ENCODE measurements at places on chromosomes 11 and 22.

- peak; percentile 99 for DNase-seq
Measured at GRCh38 chr11:63573881-63574855, 11.0 kb upstream of the PLAAT2 start.

DNA sequence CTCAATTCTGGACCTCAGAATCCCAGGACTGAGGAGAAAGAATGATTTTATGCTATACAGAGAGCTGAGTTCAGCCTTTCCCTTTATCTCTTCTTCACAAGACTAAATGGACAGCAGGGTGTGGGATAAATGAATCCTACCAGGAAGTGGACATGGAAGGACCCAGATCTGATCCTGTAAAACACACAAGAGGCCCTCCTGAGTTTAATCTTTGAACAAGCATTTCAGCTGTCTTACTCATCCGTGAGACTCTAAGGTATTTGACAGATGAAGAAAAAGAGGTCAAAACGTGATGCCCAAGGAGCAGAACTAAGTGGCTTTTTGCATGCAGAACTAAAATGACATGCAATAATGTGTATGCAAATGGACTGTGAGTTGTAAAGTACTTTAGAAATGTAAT is 511.3 kb downstream of the DLG2 start:
- no peak for DNase-seq

DNA sequence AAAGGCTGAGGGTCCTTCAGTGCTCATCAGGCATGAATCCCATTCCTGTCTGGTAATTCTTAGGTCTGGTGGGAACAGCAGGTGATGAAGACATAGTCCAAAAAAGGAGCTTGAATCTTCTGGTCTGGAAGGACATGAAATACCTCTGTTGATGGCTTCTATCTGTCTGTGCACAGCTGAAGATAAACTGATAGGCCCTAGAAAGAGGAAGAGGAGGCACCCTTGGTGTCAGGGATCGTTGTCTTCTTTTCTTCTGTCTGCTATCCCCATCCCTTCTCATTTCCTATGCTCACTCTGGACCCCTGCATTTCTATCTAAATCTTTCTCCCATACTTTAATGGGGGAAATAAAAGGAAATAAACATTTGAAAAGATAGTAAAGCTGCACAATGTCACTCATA is 9.4 kb downstream of the AGBL2 start:
- DNase-seq: no peak

DNA sequence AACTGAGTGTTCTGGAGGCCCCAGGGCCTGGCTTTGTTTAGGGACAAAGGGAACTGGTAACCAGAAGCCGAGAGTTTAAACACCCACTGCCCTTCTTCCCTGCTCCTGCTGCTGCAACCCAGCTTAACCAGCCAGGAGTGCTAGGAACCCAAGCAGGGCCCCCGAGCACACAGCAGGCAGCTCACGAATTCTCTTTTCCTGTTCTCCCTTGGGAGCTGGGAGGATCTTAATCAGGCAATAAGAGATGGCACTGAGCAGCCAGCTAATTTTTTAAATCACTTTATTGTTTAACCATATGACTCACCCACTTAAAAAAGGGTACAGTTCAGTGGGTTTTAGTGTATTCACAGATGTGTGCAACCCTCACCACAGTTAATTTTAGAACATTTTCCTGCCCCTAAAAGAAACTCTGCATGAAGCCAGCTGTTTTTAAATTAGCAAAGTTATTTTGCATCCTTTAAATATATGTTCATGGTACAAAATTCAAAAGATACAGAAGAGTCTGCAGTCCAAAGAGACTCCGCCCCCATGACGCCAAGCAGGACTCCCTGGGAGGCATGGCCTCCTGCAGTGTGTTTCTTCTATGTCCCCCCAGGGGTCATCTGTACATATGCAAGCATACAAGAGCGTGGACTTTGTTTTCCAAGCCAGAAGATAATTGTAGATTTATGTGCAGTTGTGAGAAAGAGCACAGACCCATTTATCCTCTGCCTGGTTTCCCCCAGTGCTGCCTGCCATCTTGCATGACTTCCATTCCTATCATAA is 18.9 kb upstream of the PPP6R3 start:
- DNase-seq: no peak

- DNase-seq: no peak
Measured at GRCh38 chr11:7077101-7077500, 11.7 kb upstream of the RBMXL2 start.

- DNase-seq: no peak
Measured at GRCh38 chr11:2768471-2769408, 68.9 kb upstream of the KCNQ1OT1 start.

GRCh38 chr22:49592780-49593501 is 234.7 kb downstream of the BRD1 start:
- no peak for DNase-seq

- DNase-seq: no peak
Measured at GRCh38 chr11:72750086-72750485, 2.1 kb downstream of the ARAP1 start.

- DNase-seq: peak; percentile 38
Measured at GRCh38 chr11:59802639-59803176, 7.9 kb downstream of the MRPL16 start.

DNA sequence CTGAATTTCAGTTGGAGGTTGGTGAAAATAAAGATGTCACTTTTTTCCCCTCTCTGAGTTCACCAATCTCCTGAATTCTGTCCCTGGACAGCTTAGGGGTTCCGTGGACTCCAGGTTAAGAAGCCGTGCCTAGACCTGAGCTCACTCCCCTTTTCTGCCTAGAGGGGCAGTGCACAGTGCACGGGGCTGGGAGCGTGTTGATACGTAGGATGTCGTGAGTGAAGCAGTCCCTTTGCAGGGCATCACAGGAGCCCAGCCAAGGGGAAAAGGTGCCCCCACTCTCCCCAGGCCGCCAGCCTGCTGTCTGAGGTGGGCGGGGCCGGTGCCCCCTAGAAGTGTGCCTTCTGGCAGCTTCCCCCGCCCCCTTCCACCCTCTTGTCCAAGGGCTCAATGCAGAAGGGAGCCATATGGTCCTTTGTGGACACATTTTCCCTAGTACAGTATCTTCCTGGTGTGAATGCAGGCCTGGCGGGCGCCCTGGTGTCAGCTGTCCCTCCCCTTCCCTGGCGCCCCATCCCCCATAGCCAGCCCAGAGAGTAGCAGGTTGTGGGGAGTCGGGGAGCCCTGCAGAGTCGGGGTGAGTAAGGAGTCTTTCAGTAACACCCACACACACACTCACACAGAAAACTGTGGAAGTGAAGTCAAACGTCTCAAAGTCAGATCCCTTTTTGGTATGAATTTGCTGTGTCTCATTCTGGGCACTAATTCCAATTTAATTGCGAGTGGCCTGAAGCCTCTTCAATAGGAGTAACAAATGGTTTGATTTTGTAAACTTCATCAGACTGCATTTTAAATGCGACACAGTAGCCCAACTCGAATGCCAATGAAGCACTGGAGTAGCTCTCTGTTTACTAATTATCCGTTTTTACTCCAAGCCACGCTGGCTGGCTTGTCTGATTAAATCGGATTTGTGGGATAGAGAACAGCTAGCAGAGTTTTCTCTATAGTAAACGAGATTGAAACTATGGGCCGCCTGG is 67.5 kb upstream of the NNMT start:
- no peak for DNase-seq

- no peak for DNase-seq
Measured at GRCh38 chr11:82731691-82732277, 1.9 kb downstream of the FAM181B start.

GRCh38 chr11:122398167-122398566 is 257.4 kb upstream of the UBASH3B start:
- no peak for DNase-seq

GRCh38 chr11:23767576-23767975 is 729.3 kb upstream of the LUZP2 start:
- DNase-seq: no peak

DNA sequence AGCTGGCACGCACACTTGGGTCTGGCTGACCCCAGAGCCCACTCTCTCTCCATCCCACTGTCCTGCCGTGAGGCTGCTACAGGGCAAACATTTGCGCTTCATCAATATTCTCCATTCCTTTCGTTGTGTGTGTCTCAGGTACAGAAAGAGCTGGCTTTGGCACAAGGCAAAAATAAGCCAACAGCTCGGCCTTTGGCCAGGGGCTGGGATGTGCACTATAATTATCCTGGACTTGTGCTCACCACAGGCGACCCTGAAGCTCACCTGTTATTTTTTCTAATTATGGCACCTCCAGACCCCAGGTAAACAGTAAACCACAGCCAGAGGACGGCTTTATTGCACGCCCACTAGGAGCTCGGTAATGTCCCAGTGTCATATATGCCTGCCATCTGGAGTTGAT is 10.9 kb downstream of the ZMAT5 start:
- no peak for DNase-seq

DNA sequence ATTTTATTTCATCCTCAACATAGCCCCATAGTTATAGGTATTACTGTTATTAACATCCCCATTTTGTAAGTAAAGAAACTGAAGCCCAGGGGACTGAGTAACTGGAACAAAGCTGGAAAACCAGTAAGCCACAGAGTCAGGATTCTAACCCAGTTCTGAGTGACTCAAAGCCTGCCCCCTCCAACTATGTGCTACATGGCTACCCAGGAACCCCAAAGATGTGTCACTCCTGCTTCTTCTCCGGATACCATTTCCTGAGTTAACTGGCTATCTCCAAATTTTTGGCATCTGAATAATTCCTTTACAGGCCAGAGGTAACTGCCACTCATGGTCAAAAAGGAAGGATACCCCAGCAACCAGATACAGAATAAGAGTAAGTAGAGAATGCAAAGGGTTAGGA is 43.6 kb downstream of the TENM4 start:
- no peak for DNase-seq

DNA sequence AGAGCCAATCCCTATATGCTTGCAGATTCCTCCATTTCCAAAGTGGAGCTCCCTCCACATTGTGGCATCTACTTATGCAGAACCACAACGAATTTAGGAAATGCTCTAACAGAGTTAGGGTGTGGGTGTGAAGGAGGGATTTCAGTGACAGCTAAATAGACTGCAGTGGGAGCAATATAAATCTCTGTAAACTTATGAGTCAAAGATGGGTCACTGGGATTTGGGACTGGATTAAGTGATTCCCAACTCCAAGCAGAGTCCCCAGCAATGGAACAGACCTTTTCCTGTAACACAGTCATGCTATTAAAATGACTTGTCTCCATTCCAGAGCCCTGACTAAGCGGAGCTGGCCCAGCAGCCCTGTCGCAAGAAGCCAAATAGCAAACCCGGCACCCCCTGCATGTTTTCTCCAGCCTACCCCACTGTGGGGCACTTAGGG is 36.6 kb downstream of the RPL27A start:
- DNase-seq: no peak

DNA sequence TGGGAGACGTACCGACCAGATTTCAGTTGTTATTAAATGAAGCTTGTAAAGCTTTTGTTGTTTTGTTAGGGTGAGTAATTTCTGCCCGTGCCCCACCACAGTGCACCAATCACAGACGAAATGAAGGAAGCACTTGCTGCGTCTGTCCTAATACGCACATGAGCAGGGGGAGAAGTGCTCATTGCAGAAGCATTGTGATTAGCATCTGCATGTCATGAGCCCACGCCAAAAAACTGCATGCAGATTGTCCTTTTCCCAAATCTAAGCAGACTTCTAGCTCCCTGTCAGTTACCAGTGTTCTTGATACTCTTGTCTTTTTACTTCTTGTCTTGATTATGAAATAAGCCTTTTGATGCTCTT is 15.5 kb downstream of the RBX1 start:
- no peak for DNase-seq

DNA sequence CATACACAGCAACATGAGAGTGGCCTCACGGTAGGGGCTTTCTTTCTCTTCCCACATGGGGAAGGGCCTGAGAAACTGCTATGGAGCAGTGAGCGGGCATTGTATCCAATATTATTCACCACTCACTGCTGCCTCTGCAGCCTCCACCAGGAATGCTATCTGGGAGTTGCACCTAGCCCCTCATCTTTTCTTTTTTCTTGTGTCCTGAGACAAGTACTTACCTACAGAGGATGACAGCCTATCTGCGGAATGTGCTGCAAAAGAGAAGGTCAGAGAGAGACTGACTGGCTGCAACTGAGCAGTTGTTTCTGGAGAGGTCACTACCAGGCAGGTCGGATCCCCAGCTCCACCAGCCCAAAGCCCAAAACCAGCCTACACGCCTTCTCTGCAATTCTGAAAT is 52.1 kb upstream of the HTATIP2 start:
- no peak for DNase-seq

DNA sequence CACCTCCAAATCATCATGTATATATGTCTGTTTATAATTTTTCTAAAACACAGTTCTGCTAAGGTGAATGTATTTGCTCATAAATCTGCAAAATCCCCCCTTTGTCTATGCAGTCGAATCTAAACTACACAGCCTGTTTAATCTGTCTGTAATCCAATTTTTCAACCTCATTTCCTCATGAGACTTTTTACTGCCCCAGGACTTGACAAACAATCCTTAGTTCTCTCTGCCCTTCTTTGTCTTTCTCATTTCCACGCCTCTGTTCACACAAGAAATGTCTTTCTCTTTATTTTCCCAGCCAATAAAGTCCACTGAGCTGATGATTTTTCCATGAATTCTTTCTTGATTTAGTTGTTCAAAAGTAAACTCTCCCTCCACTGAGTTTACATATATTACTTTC is 1154.3 kb downstream of the FAM181B start:
- no peak for DNase-seq

DNA sequence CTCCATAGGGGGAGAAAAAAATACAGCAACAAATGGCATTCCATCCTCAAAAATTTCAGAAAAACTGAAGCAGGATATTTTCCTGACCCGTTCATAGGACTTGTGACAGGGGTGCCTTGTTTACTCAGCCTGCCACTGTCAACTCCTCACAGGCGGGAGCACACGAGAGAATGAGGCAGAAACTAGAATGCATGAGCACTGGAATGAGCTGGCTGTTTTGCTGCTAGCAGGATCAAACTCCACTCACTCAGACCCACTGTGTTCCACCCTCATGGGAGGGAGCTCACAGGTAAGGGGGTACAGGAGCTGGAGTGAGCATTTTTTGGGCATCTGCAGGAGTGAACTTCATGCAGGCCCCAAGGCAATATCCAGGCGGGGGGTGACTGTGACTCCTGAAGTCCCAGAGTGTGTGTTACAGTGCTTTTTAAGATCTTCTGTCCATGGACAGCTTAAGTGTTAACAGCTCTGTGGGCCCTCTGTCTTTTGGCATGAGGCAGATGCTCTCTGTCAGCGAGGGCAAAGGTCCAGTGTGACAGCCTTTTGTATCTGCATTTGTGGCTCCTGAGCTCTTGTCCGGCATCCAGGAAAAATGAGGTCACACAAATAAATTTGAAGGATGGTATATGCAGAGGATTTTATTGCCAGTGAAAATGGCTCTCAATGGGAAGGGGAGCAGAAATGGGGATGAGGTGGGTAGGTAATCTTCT is 905.7 kb upstream of the TENM4 start:
- DNase-seq: no peak

DNA sequence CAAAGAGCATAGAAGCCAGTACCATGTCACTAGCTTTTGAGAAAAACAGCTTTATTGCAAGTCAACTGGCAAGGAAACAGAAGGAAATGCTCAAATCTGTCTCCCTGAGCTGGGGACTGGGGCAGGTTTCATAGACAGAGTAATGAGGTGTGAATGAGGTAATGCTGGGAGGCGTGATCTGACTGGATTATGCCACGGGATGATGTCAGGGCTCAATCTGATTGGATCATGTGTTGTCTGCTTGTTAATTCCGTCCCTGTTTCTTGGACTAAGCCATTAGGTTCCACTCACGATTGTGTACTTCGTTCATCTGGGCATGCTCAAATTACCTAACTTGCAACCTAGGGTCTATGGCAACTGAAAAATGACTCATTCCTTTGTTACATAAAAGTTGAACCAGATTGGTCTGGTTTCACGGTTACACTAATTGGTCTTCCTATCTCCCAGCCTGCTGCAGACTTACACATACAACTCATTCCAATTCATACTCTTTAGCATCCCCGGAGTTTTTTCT is 20.2 kb upstream of the OR10A5 start:
- no peak for DNase-seq

Data from large intestine (tissue), 12 donors.